Natural killer cell (primary cell): ENCODE measurements at places on chromosomes 11 and 22.

GRCh38 chr11:35539781-35540281 lies 14.4 kb upstream of the PAMR1 start:
- DNase-seq = no peak
- H3K27ac ChIP-seq = no peak overlapping the region
- no peak overlapping the region for H3K4me3 ChIP-seq
- H3K27me3 ChIP-seq = no peaks in the 10 kb centered on the region

GRCh38 chr11:11975201-11976092 lies 33.0 kb downstream of the DKK3 start:
- DNase-seq = no peak
- H3K4me3 ChIP-seq = no peak overlapping the region
- no peak overlapping the region for H3K27ac ChIP-seq
- H3K27me3 ChIP-seq = no peaks in the 10 kb centered on the region
- peaks cover 4% of the 10 kb centered on the region for H3K4me1 ChIP-seq

DNA sequence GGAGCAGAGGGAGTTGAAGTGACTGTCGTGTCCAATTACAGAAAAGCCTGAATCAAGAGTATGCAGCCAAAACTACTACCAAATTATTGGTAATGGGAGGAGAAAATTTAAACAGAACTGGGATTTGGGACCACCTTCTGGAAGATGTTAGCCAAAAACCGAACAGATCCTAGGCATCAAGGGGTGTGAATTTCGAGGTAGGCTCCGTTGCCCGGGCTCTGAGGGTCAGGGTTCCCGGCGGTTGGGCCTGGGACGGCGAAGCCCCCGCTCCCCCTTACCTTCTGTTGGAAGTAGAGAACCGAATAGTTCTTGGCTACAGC lies 313 bp downstream of the PRCP start:
- H3K4me3 ChIP-seq = peak overlapping the region; percentile 94
- peaks cover 32% of the 10 kb centered on the region for H3K4me1 ChIP-seq
- H3K27ac ChIP-seq = peak overlapping the region; percentile 99
- no peaks in the 10 kb centered on the region for H3K27me3 ChIP-seq
- H3K36me3 ChIP-seq = no peaks in the 10 kb centered on the region

DNA sequence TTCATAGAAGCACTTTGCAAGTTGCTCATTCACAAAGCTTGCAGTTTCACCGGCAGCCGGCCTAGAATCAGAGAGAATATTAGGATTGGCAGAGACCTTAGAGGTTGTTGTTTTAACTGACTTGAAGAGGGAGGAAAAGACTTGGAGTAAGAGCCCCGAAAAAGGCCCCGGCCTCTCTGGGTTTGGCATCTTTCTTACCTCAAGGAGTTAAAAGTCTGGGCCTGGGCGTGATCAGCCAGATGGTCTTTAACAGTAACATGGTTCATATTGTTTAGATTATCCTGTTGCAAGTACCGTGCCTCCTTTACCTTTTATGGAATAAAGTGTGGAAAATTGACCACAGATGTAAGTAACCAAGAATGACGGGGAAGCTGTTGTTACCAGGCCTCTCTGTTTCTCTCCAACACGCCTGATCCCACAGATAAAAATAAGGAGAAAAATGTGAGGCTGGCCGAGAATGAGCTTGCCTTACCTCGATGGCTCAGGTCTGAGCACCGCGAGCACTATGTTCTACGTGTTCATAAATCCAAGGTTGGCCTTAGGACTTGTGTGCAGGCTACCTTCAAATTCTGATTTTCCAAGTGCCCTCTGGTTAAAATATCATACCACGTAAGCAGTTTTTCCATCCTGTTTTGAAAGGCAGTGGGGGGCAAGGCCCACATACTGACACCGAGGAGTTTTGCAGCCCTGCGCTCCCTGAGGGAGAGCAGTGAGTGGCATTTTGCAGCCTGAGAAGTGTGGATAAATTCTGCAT lies 56.4 kb downstream of the PARVA start:
- no peak overlapping the region for H3K4me3 ChIP-seq
- H3K4me1 ChIP-seq = no peaks in the 10 kb centered on the region
- DNase-seq = no peak
- H3K27ac ChIP-seq = no peak overlapping the region
- H3K36me3 ChIP-seq = no peaks in the 10 kb centered on the region
- H3K27me3 ChIP-seq = no peaks in the 10 kb centered on the region

GRCh38 chr11:129141748-129142523 lies 50.2 kb downstream of the ARHGAP32 start:
- H3K27me3 ChIP-seq = no peaks in the 10 kb centered on the region
- DNase-seq = no peak
- no peak overlapping the region for H3K27ac ChIP-seq
- no peak overlapping the region for H3K4me3 ChIP-seq

DNA sequence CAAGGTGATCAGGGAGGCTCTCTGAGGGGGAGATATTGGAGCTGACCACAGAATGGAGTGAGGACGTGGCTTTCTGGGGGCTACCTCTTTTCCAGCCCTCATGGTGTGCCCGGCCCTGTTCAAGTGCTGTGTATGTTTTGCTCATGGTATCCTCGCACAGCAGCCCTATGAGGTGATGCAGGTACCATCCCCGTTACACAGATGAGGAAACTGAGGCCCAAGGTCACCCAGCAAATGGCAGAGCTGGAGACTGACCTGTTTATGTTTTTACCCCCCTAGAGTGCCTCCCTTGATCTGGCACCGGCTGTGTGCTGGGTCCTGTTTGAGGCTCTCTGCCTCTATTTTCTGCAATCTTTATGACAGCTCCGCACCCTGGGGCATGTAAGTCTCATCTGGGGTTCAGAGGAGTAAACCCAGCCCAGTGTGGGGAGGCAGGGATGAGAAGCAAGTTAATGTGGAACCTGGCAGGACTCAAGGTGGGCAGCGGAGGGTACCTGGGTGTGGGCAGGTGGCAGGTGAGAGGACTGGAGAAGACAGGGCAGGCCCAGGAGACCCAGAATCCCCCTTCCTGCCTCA lies 20.8 kb downstream of the SGSM1 start:
- no peak overlapping the region for H3K27ac ChIP-seq
- no peak overlapping the region for H3K4me3 ChIP-seq
- H3K27me3 ChIP-seq = no peaks in the 10 kb centered on the region

GRCh38 chr11:73469401-73469800 lies 93.2 kb downstream of the RELT start:
- H3K4me1 ChIP-seq = no peaks in the 10 kb centered on the region
- no peak for DNase-seq
- H3K27me3 ChIP-seq = no peaks in the 10 kb centered on the region
- H3K27ac ChIP-seq = no peak overlapping the region
- H3K36me3 ChIP-seq = no peaks in the 10 kb centered on the region
- H3K4me3 ChIP-seq = no peak overlapping the region
